Activated T-cell treated with anti-CD3 and anti-CD28 coated beads for 4 hours (primary cell): ENCODE measurements at places on chromosomes 12 and 14.

DNA sequence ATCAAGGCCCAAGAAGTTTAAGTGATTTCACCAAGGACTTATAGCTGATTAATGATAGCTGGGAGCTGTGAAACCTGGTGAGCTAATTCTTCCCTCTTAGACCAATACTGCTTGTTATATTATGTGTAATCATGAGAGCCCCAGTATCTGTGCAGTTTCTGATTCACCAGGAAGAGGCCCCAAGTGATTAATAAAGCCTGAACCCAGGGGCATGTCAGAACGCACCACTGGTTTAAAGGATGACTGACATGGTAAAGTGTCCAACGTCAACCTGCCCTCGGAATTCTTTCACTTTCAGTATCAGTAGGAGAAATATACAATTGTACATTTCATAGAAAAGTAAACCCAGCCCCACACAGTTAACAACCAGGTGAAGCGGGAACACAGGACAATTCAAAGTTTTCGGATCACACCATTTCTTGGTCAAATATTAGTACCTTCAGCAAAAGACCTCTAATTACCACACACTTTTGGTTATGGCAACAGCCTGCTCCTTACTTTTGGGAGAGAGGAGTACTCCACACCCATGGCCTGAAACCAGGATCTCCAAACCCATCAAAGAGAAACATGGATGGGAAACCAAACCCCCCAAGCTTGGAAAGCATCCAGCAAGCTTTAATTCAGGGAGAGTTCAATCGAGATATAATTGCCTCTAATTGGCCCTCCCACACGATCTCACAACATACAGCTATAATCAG, 28.5 kb downstream of the TMCC3 start:
- DNase-seq: peak; percentile 6

GRCh38 chr12:12735301-12735700, 18.1 kb downstream of the CDKN1B start:
- DNase-seq: no peak

GRCh38 chr12:115320451-115320850, 636.5 kb upstream of the TBX3 start:
- DNase-seq: no peak

DNA sequence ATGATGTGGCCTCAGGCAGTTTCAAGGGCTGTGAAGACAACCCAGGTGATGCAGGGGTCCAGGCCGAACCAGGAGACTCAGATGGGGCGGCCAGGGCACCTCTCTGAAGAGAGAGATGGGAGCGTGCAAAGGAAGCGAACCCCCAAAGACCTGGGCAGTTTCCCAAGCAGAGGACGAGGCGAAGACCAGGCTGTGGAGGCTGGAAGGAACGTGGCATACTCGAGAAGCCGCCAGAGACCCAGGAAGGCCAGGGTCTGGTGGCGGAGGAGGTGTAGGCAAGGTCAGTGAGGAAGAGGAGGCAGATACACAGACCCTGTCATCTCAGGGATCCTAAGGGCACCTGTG, 24.7 kb downstream of the LTBP2 start:
- DNase-seq: no peak

- no peak for DNase-seq
Observed at GRCh38 chr12:96233939-96234461, 39.8 kb downstream of the ELK3 start.

DNA sequence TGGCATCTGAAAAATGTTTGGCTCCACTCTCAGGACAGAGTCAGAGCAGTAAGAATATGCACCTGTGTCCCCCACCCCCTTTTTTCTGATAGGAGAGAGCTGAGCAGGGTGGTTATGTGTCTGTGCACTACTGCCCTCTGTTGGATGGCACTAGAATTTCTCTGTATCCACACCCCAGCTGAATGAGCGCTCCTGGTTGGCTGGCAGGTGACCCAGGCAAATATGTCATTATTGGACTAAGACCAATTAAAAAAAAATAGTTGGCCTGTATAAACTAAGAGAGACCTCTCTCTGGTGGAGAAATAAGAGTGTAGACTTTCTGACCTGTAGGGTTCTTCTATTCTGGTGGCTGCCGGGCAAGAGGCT, 107.0 kb downstream of the PTCSC3 start:
- no peak for DNase-seq

GRCh38 chr12:26647088-26647487, 185.9 kb downstream of the ITPR2 start:
- no peak for DNase-seq

DNA sequence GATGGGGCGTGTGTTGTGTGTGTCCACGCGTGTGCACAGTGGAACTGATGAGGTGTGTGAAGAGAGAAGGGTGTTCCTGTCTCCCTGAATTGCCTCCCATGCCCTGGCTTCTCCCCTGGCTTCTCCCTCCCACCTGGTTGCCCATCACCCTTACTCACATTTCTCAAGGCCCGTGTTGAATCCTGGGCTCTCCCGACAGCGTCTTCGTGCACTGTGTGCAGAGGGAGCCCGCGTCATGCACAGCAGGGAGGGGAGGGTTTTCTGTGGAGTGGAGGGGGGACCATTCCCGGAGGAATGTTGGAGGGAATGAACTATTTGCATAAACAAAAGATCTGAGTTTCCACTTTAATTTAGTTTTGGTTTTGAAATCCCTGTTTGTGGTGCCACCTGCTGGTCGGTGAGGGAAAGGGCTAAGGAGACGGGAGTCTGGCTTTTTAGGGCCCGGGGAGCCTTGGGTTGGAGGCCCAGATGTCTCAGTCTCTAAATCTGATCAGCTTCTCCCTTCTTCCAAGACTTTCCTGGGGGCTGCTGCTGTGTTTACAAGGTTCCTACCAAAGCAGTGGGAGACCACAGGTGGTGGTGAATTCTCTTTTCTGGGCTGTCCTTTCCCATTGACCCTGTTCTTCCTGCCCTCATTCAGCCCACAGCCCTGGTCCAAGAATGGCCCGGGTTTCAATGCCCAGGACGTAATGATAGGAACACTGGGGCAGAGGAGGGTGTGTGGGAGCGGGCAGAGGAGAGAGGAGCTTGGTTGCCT, at the start of gene C1R:
Gene C1R (minus strand): TSS at position 217 of the 757 bp plus-strand sequence. CDS start 57 bp downstream, at position 160.
- DNase-seq: peak; percentile 58
